ENCODE measurements at places on chromosomes 13 and 19. TPM values are rescaled to one million over a fixed set of nuclear protein-coding genes. Genes with fewer than 3 reads are reported as not detected.

DNA sequence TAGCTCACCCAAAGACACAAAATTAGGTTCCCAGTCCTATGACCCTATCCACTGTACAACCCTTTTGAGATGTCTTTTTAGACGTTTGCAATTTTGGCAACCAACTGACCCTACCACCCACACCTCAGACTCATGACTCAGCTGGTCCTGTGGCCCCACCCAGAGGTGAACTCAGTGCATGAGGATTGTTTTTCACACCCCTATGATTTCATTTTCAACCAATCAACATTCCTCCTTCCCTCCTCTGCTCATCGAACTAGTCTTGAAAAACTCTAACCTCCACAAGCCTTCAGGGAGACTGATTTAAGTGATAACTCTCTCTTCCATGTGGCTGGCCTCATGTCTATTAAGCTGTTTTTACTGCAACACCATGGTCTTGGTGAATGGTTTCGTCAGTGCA, 350.7 kb downstream of the UQCRFS1 start:
- no peak for DNase-seq

DNA sequence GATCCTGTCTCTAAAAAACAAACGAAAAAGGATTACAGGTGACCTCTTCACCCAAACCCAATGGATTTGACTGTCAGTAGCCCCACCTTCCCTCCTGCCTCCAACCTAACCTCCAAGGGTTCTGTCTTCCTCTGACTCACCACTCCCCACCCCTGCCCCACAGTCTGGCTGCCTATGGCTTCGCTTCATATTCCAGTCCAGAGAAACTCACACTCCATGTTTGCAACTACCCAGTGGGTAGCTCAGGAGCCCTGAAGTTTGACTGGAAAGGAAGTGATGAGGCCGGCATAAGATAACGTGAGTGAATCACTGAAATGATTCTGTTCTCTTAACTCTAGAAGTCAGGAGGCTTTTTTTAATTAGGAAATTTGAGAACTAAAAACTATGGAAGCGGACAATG, 303.9 kb downstream of the FOXO1 start:
- no peak for DNase-seq

DNA sequence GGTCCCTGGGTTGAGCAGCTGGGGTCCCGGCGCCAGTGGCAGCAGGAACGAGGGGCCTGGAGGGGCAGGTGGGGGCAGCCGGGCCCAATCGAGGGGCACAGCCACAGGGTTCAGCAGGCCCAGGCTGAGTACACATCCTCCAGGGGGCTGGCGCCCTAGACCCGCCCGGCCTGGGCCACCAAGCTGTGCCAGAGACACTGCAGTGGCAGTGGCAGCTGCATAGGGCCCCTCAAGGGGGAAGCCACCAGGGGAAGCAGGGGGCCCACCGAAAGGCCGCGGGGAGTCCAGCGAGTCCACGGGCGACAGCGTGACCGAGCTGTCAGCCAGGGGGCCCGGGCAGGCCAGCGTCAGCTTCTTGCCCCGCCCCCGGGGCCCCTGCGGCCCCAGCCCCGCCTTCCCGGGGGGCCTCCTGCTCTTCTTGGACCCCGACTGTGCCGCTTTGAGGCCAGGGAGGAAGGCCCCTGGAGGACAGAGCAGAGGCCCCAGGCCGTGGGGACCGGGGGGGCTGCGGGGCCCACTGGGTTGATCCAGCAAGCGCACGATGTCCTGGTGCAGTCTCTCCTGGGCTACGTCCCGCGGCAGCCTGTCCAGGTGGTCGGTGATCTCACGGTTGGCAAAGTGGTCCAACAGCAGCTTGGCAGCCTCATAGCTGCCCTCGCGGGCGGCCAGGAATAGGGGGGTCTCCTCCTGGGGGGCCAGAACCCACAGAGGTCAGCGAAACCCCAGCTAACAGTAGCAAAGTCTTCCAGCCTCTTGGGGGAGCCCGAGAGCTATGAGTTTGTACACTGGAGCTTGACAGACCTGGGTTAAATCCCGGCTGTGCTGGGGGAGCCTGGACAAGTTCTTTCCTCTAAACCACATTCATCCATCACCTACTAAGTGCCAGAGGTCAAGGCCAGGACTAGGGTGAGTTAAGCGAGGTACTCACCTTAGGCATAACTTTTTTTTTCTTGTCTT, 39.5 kb downstream of the NOTCH3 start:
- DNase-seq: no peak

GRCh38 chr13:104256701-104257100, 1190.5 kb upstream of the SLC10A2 start:
- DNase-seq: no peak

GRCh38 chr13:23842406-23842805, 46.8 kb downstream of the MIPEP start:
- DNase-seq: no peak

DNA sequence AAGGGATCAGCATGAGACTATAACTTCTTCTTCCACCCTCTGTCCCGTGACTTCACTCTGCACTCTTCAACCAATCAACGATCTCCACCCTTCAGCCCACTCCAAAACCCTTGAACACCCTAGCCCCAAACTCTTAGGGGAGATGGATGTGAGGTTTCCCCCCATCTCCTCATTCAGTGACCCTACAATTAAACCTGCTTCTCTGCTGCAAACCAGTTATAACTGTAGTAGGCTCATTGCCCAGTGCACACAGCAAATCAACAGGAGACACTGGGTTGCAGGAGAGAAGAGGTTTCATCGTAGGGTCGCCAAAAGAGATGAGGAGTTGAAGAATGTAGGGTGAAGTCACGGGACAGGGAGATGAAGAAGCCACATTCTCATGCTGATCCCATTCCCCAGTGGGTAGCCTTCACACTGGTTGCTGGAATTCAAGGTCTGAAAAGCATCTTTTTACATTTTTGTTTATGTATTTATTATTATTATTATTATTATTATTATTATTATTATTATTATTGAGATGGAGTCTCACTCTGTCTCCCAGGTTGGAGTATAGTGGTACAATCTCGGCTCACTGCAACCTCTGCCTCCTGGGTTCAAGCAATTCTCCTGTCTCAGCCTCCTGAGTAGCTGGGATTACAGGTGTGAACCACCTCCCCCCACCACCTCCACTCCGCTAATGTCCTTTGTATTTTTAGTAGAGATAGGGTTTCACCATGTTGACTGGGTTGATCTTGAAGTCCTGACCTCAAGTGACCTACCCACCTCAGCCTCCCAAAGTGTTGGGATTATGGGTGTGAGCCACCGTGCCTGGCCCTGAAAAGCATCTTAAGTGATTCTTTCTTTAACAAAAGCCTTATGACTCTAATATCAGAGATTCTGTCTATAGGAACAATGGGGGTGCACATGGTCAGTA, 5.8 kb upstream of the CYP2S1 start:
- no peak for DNase-seq

- no peak for DNase-seq
These were observed 368.2 kb upstream of the SLITRK5 start for GRCh38 chr13:87302931-87303330.

DNA sequence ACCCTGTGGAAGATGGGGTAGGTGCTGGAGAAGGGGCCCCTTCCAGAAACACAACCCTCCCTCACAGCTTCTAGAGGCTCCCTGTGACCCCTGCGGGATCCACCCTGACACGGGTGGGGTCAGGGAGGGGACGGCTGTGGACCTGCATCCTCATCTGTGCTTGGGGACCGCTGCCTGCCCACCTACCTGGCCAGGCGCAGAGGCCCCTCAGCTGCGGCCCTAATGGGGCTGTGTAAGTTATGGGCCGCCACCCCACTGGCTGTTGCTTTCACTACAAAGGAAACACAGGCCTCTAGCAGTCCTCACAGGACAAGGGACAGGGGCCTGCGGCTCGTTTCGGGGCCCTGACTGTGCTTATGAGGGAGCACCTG, 7.0 kb upstream of the CTXN1 start:
- peak; percentile 52 for DNase-seq

The MAST1 gene
- 0.22 TPM for total RNA-seq

The KIR2DL3 gene
- total RNA-seq: not detected

The GNG7 gene
- 26.7 TPM for total RNA-seq

The CGB5 gene
- not detected for total RNA-seq

The ZNF493 gene
- total RNA-seq: 11.1 TPM

The SIGLEC11 gene
- total RNA-seq: 0.60 TPM

All from Right ventricle myocardium inferior (tissue), 1 donor.